AG10803 (cell line): ENCODE measurements at places on chromosomes 4 and X.

DNA sequence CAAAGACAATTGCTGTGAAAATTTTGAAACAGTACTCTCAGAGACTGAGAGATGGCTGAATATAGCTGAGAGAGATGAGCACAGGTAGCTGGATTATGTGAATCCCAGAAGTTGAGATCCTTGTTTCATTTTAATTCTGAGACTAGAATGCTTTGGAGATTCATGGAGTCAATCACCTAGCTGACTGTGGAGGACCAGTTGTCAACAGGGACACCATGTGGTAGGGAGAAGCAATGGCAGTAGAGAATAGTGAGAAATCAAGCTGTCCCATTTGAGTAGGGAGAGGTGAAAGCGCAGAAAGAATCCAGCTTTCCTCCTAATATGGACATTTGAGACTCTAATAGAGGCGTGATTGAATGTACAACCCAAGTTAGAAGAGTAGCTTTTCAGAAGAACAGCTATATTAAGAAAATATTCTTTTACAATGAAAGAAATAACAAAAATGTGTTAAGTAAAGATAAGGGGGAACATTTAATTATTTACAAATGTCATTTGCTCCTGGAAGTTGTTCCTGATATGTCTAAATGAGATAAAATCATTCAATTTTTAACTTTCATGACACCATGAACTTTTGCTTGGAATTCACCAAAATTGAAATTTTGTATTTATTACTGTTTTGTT is 30.3 kb upstream of the GLRB start:
- peak; percentile 75 for DNase-seq

DNA sequence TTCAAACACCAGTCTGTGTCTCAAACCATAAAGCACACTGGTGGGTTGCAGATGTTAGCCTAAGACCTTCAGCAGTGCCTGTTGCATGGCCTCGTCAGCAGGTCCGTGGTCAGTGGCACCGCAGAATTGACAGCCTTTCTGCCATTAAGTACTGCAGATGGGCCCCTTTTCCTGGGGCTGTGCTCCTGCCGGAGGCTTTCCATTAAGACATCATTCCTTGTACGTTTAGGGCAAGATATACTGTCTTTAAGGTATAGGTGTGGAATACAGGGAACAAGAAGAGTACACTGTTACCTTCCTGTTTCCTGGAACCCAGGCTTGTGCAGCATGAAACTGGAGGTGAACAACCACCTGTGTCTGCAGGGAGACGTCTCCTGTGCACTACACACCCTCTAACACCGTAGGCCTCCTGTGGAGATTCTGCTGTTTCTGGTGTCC is 67.9 kb upstream of the WDR1 start:
- no peak for DNase-seq

- DNase-seq = peak; percentile 52
These were observed 774 bp downstream of the ARMCX2 start for GRCh38 chrX:101658661-101659491.

DNA sequence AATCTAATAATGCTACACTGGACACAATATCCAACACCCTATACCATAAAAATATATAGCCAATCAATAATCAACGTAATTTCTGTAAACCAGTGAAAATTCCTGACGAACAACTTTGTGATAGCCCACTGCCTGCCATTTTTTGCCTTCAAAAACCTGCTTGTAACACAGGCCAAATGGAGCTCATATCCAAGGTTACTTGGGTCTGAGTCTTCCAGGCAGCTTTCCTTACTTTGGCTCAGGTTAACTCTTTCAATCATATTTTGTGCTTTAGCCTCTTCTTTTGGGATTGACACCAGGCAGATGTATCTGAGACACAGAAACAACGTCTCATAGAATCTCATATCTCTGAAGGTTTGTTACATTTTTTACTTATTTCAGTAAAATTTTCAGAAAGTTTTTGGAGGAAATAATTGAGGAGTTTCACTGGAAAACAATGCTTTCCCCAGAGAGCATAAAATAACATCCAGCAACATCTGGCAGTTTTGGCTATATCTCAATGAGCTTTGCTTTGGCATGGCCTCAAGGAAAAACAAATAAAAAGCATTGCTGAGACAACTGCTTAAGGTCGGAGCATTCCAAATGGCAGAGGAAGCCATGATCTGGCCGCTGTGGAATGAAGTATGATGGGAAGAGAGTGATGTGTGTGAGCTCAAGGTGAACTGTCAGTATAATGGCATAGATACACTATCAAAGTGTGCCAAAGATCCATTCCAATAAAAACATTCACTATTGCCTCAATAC is 162.9 kb upstream of the SPIN4 start:
- DNase-seq = peak; percentile 90

DNA sequence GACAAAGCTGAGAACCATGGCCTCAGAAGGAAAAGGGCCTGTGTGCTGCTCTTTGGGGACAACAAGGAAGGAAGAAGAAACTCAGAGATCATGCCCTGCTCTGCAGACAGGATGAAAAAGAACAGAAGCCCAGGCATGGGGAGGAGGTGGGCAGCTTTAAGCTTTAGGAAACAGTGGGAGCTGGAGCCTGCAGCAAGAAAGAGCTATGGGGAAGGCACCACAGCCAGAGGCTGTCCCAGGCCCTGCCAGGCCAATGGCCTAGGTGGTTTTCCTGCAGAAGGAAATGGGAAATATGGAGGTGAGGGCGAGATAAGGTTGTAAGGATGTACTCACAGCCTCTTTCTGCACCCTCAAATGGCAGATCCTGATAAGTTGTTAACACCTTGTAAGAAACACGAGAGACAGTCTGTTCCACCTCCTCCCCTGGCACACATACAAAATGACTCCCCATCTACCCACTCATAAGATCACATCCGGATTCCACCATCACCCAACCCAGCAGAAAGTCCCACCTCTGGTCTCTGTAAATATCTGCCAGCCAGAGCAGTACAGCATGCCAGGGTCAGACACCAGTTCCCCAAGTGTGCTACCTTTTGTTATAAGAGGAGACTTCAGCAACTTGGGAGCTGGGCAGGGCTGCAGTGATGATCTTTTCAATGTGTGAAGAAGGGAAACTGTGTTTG is 105.2 kb downstream of the RTL5 start:
- DNase-seq = no peak

DNA sequence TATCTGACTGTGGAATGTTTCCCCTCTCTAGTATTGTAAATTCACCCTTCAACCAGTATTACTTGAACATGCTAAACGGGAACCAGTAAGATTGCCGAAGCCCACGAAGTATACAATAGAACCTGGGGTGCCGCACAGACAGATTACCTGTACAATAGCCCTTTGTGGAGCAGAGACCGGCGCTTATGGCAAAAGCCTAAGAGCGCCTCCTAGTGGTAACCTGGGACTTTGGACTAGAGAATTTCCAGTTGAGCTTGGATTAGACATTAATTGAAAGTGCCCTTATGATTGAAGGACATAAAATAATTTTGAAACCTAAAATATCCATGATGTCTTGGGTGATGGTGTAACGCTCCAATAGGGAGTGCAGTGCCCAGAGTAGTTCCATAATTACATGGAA is 14.1 kb downstream of the ZNF157 start:
- peak; percentile 46 for DNase-seq

GRCh38 chr4:90127223-90127705 is at the start of gene CCSER1:
Gene CCSER1 (plus strand): TSS chr4:90127394.
- peak; percentile 15 for DNase-seq

DNA sequence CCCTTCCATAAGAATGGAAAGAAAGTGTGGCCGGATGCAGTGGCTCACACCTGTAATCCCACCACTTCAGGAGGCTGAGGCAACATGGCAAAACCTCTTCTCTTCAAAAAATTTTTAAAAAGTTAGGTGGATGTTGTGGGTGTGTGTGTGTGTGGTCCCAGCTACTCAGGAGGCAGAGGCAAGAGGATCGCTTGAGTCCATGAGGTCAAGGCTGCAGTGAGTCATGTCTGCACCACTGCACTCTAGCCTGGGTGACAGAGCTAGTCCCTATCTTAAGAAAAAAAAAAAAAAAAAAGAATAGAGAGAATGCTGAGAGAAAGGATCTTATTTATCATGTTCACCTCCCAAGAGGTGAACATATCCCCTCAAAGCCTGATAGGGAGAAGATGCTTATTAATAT is 492.1 kb upstream of the SMIM31 start:
- DNase-seq = no peak

DNA sequence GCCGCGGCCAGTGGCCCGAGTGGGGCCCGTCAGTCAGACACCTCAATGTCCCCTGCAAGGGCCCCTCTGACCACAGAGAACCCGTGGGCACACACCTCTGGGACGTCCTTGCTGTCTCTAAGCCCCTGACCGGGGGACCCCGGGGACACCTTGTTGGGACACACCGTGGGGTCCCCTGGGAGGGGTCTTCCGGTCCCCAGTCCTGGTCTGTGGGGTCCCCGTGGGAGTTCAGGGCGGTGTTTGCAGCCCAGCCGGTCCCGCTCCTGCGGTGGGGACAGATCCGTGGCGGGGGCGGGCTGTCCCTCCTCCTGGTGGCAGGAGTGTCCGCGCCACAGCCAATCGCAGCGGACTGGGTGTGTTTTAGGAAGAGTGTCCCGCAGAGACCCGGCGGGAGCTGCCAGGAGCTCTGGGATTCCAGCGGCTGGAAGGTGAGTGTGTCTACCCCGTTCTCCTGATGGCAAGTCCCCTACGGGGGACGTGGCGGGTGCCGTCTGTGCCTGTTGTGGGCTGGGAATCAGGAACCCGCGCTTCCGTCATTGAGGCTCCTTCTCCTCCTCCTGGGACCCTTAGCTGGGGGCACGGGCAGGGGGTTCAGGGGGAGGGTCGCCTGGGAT is 5.1 kb upstream of the PLCXD1 start:
- DNase-seq = peak; percentile 53

- peak; percentile 61 for DNase-seq
These were observed 27.5 kb upstream of the PLS3 start for GRCh38 chrX:115533485-115533884.

DNA sequence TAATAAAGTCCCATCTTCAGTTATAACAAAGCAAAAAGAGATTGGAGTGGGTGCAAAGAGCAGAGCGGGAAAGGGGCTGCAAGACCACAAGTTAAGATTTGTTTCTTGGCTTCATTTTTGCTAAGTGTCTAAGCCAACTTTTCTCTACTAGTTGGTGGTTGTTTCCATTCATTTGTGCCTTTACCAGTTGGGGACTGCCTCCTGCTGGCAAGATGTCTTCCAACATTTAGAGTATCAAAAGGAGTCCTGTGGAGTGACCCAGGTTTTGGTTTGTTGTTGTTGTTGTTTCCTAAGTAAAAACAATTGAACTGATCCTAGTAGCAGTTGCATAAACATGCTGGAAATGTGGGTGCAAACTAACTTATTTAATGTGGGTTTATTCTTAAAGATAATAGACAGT is 121.1 kb downstream of the SPATA18 start:
- DNase-seq = peak; percentile 8

- DNase-seq = no peak
These were observed 135.0 kb downstream of the REELD1 start for GRCh38 chr4:146349306-146349705.

DNA sequence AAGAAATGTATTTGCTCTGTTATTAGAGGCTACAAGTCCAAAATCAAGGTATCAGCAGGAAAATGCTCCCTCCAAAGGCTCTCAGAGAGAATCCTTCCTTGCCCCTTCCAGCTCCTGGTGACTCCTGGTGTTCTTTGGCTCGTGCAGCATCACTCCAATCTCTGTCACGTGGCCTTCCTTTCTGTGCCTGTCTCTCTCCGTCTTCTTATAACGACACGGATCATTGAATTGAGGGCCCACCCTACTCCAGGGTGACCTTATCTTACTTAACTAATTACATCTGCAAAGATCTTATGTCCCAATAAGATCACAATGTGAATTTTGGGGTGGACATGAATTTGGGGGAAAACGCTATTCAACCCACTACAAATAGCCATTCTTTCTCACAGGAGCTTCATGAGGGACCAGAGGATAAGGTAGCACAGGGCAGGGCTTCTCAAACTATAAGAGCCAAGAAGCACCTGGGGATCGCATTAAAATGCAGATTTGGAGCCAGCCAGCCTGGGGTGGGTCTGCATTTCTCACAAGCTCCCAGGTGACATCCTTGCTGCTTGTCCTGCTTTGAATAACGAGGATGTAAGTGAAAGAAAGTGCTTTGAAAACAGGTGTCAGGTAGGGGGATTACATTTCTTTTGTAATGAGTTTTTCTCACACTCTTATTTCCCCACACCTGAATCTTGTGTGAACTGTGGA is 41.9 kb upstream of the APLN start:
- DNase-seq = no peak

GRCh38 chr4:77777135-77777807 is 41.9 kb downstream of the CNOT6L start:
- DNase-seq = peak; percentile 41

- DNase-seq = peak; percentile 13
These were observed 627 bp downstream of the CDKN2AIP start for GRCh38 chr4:183445097-183445428.

- no peak for DNase-seq
These were observed 174.7 kb upstream of the PPP1R2C start for GRCh38 chrX:42952621-42953020.

DNA sequence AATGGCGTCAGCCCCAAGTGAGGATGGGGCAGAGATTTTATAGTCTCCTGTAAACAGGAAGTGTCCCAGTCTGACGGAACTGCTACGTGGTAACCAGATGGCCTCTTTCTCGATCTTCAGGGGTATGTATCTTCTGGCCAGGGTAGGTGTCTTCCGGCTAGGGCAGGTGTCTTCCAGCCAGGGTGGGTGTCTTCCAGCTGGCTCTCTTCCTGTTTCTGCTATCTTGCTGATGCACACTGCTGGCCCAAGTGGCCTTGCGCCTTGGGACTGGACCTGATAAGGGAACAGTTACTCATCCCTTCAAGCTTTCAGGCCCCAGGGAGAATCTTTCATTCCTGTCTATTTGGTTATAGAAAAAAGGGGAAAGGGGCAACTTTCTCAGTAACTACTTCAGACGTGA is 178.7 kb upstream of the MAGEE2 start:
- DNase-seq = no peak

DNA sequence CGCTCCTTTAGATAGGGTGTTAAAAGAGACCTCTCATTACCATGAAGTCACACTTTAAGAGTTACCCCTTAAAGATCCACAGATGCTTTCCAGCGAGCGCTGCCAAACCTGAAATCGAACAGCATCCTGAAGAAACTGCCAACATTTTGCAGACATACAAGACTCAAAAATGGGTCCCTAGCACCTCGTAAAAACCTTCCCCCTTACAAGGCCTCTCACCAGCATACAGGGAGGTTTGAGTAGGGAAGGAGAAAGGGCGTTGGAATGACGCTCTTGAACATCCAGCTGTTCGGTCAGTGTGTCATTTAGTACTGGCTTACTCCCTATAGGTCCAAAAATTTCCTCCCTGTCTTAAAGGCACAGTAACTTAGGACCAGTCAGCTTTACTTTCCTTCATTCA is 45.3 kb upstream of the PGRMC1 start:
- DNase-seq = peak; percentile 64

GRCh38 chr4:42627885-42628646 is 28.8 kb downstream of the ATP8A1 start:
- DNase-seq = no peak
